ENCODE measurements at places on chromosomes 1 and 21.

DNA sequence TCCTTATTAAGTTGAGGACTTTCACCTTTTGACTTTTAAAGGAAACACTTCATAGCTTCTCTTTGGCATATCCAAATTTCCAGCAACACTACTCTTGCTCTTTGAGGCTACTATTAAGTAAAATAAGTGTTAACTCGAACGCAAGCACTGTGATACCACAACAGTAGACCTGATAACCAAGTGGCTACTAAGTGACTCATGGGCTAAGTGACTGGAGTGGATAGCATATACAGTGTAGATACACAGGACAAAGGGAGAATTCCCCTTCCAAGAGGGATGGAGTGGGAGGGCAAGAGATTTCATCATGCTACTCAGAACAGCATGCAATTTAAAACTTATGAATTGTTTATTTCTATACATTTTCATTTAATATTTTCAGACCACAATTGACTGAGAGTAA, 9.8 kb upstream of the KCNA3 start:
- no peak for DNase-seq

DNA sequence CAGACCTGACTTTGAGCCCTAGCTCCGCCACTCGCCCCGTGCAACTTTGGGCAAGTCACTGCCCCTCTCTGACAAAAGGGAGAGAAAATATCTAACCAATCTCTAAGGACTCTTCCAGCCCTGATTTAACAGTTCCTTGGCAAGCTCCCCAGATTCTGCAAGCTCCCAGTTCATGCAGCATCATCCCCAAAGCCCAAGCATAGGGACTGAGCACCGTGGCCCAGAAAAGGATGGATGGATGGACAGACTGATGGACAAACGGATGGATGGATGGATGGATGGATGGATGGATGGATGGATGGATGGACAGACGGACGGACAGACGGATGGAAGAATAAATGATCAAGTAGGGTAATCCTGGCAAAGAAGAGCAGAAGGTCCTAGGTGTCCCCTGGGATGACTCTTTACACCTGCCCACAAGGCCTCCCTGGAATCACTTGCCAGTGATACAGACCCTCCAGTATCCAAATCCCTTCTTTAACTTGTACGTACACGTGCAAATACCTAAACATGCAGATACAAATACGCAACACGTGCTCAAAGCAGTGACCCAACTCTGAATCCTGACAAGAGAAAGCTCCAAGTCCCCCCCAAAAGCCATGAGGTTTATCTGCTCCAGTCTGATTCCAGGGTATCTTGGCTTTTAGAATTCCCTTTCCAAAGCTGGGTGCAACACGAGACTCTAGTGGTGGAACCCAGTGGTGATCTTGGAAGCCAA, 16.0 kb downstream of the IFFO2 start:
- no peak for DNase-seq

- DNase-seq, result no peak
These were observed 2.6 kb downstream of the KRTAP10-12 start for GRCh38 chr21:44699502-44700001.

DNA sequence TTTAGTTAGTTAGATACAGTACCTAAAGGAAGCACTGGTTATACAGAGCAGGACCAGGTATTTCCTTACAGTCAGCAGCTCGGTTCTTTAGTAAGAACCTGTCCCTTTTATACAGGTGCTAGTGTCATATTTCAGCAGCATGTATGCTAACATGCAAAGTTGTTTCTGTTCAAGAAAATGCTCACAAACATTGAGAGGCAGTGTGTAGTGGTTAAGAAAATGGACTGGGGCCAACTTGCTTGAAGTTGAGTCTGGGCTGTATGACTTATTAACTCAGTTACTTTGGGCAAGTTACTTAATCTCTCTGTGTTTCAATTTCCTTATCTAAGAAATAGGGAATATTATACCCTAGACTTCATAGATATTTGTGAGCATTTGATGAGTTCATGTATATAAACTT, 31.1 kb downstream of the AK4 start:
- no peak for DNase-seq

DNA sequence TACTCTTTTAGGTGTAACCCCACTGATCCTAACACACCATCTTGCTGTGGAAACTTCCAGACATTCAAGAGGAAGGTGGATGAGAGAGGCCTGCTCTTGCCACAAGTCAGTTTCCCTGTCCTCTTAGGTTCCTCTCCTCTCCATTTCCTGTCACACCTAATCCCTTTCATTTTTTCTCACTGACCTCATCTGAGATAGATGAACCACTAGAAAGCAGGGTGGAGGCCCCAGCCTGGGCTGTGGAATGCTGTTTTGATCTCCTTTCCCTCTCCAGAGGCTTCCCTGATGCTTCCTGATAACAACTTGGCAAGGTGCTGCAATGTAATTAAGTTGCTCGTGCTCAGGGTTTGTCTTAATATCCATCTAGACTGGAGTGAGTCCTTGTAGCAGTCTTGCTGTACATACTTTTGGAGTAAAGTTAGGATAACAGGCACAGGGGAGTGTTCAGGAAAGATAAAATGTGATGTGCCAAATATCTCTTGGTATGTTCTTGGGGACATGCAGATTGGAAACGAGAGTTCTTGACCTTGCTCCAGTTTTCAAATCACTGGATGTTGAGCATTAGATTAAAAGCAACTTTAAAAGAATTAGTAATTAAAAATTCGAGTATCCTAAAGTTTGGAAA, 11.2 kb downstream of the LRRC42 start:
- DNase-seq, result no peak

DNA sequence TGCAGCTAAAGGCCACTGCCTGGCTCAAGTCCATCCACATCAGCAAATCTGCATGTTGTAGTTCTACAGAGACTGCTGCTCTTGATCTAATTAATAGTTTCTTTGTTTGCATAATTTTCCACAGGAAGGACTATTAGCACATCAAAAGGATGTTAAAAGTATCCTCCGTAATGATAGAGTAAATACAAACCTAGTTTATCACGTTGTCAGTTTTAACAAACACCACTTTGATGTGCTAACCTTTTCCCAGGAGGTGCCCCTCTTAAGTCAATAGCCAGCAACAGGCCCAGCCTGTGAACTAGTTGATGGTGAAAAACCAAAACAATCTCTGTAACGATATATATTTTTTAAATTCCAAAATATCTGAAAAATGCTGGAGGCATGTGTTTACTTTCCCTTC, 64.2 kb upstream of the SLC22A15 start:
- DNase-seq, result no peak

GRCh38 chr1:193068013-193068412, 8.6 kb downstream of the RO60 start:
- DNase-seq, result no peak

- no peak for DNase-seq
These were observed 58.1 kb upstream of the GCLM start for GRCh38 chr1:93967306-93967705.

- no peak for DNase-seq
These were observed 57.6 kb downstream of the WLS start for GRCh38 chr1:68174738-68175113.

GRCh38 chr1:207565546-207566468, 69.8 kb downstream of the CR1 start:
- no peak for DNase-seq

DNA sequence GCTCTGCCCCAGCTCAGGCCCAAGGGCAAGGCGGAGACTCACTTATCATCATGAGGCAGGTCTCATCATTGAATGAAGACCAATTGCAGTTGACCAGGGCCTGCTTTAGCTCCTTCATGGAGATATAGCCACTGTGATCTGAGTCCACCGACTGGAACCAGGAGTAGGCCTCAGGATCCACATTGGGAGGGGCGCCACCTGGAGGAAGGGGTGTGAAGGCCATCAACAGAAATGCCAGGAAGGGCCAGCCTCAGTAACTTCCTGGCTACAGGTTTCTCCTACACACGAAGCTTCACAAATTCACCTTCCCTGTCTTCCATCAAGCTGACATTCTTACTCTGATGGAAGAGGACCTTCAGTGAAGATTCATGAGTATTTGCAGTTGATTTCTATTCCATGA, 11.6 kb downstream of the PEF1 start:
- DNase-seq, result no peak

- DNase-seq, result no peak
These were observed 998.6 kb upstream of the NCAM2 start for GRCh38 chr21:19999369-20000272.

- no peak for DNase-seq
These were observed 5.7 kb upstream of the DNAH14 start for GRCh38 chr1:224923726-224924125.

DNA sequence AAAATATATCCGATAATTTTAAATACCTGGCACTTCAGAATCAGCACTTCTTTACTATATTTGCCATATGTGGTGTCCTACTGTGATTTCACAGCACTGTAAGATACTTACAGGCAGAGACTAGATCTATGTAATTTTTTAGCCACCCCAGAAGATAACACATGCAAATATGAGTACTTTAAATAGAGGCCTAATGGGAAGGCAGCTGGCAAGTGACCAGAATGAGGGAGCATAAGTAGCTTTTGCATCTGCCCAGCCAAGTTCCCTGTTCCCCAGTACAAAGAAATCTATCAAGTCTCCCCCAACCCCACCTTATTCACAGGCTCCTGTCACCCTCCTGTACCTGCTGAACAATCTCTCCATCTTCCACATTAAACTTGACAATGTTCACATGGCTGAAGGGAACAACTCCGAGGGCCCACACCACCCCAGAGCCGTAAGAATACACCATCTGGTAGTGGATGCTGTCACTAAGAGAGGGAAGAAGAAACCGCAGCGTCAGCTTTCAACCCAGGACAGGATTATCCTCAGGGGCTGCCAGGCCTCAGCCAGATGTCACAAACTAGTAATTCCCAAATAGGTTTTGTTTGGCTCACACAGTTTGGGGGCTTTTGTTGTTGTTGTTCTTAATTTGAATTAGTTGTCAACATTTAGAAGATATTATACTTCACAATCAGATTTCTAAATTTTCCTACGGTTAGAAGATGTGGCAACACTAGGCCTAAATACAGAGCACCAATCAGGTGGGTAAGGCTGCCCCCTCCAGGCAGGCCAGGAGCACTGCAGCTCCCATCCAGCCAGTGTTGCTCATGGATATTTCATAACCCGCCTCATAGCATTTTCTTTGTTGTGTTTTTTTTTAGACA, 10.4 kb downstream of the EMC1 start:
- peak; percentile 67 for DNase-seq

DNA sequence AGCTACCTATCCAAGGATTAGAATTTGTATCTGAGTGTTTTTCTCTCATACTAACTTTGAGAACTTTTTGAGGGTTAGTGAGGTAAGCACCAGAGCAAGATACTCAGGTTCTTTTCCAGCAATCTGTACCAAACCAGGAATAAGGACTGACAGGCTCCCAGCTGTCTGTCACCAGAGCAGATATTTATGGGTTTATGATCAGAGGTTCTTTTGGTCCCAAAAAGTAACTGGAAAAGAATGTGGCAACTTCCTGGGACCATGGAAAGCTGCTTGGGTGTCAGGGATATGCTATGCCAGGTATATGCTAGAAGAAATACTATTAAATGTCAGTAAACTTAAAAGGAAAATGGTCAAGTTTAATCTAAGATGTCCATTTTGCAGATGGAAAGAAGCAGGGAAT, 75.7 kb upstream of the ZNF326 start:
- DNase-seq, result no peak

DNA sequence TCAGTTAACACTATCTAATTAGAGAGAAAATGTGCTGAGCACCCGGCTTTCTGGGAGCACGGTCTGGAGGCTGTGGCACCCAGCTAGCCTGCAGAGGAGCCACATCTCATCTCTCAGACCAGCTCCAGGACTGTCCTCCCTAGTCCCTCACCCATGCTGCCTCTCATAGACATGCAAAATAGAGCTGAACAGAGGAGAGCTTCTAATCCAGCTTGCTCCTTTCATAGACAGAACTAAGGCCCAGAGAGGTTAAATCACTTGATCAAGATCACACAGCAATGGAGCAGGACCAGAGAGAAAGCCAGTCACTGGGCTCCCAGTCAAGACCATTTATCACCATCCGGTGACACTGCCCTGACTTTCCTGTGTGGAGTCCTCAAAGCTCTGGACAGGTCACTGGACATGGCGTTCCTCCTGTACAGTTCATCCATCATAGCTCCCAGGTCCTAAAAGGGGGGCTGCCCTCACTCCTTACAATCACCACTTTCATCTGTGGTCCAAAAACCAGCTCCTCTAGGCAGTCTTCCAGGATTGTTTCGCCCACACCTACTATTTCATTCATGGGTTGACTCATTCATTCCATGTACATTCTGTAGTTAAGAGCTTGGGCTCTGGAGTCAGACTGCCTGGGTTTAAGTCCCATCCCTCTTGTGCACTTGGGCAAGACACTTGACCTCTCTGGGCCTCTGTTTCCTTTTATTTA, 8.8 kb upstream of the CAMK2N1 start:
- DNase-seq, result no peak

DNA sequence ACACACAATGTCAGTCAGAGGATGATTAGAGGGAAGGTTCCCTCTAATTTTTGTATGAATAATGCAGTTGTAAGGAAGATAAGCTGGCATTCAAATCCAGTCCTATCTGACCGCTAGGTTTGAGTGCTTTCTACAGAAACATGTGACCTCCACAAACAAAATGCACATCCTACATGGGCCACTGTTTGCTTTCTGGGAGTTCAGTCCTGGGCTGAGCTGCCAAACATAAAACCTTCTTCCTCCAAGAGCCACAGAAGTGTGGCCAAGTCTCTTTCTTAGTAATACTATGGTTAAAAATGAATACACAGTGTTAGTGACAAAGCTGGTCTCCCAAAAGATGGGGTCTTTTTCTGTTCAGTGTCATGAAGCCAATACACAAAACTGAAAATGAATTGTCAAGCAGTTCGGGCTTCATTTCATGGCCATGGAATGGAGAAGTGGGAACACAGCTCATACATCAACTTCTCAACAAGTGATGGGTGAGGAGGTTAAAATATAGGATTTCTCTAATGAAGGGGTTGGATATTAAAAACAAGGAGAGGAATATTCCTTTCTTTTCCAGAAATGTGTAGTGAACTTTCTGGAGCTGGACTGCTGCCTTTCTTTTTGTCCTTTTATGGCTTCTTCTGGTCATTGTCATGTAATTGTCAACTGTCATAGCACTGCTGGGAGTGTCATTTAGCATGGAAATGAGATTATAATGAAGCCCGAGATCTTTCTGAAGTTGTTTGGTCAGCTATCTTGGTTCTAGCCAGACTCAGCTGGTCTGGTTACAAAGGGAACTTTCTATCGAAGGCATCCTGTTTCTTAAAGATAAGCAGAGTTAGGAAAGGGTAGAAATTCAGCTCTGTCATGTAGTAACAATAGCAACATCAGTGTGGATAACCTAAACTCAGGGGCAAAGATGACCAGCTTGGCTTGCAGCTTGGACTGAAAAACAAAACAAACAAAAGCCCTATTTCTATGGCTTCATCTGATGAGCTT, 135.1 kb downstream of the CHD1L start:
- DNase-seq, result no peak

GRCh38 chr1:43345120-43345519, 7.5 kb downstream of the MPL start:
- no peak for DNase-seq

DNA sequence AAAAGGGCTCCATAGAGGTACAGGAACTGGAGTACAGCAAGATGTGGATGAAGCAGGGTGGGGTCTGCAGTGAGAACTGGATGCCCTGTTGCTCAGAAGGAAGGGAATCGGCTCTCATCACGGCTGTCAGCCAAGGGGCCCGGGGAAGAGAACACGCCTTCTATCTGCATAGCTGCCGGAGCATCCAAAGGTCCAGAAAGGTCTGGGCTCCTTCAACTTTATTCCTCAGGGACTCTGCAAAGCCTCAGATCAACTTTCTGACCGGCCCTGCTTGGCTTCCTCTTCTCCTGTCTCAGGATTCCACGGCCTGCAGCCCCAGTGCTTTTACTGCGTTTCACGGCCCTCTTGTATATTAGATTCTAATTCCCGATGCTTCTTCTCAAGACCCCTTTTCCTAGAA, 34.8 kb downstream of the KRTAP19-8 start:
- no peak for DNase-seq

GRCh38 chr1:205453466-205453865, 2.4 kb downstream of the BLACAT1 start:
- DNase-seq, result no peak
